ENCODE measurements at places on chromosomes 13 and 19.

GRCh38 chr13:67635754-67636153 lies 405.6 kb upstream of the PCDH9 start:
- no peak for DNase-seq

DNA sequence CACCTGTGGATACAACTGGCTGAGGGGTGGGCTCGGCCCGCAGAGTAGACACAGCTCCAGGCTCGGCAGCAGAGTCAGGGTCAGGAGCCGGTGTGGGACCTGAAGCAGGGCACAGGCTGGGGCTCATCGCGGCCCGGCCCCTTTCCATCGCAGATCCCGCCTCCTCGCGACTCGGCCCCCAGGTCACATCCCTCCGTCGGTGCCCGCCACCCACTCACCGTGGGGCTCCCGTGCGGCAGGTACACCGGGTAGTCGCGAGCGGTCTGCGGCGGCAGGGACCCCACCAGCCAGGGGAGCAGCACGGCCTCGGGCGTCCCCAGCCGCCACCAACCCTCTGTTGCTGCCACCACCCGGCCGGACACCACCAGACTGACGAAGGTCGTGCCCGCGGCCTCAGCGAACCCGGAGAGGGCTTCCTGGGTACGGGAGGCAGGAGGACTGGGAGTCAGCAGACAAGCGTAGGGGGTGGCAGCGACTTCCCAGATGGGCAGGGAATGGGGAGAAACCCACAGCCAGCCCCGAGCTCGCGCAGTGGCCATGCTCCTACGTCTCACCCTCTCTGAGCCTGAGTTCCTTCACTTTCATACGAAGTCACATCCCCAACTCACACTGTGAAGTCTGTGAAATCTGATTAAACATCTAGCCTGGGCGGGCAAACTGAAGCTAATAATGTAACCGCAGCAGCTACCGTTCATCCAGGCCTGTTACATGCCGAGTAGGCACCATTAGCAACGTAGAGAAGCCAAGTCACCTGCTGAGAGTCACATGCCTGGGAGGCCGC lies 3.7 kb downstream of the FUZ start:
- DNase-seq, result peak; percentile 36

GRCh38 chr19:17156947-17157302 lies 58.2 kb upstream of the USE1 start:
- DNase-seq, result no peak

- DNase-seq, result no peak
Measured at GRCh38 chr19:49058562-49058961, 1.0 kb upstream of the CGB7 start.

- no peak for DNase-seq
Measured at GRCh38 chr19:1132552-1133383, 29.0 kb downstream of the GPX4 start.

DNA sequence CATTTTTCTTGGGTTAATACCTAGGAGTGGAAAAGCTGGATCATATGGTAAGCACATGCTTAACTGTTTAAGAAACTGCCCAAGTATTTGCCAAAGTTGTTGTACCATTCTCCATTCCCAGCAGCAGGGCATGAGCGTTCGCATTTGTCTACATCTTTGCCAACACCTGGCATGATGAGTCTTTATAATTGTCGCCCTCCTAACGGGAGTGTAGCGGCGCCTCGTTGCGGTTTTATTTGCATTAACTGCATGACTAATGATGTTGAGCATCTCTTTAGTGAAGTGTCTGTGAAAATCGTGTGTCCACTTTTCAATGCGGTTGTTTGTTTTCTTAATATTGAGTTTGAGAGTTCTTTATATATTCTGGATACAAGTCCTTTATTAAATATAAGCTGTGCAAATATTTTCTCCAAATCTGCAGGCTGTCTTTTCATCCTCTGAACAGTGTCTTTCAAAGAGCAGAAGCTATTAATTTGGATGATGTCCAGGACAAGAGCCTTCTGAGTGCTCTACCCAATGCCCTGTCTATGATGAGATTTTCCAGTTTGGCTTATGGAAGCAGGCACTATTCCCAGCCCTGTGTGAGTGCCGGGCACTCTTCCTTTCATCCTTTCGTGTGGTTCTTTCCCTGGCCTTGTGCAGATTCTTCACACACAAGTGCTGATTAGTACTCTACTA lies 202.0 kb downstream of the FOXO1 start:
- no peak for DNase-seq

DNA sequence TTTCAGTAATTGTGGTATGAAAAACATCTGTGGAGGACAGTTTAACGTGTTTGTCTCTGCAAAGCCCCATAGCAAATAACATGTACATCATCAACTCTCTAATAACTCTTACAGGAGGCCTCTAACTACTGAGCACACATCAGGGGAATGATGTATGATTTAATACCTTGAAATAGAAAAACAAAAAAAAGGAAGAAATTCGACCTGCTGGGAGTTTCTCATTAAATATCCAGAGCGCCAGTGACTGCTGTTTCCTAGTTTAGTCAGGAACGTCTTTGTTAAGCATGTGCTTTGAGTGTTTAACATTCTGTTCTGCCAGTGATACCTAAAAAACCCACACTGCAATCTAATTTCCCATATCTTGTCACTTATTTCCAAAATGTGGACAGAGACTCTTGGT lies 235.4 kb downstream of the PCDH20 start:
- DNase-seq, result no peak

DNA sequence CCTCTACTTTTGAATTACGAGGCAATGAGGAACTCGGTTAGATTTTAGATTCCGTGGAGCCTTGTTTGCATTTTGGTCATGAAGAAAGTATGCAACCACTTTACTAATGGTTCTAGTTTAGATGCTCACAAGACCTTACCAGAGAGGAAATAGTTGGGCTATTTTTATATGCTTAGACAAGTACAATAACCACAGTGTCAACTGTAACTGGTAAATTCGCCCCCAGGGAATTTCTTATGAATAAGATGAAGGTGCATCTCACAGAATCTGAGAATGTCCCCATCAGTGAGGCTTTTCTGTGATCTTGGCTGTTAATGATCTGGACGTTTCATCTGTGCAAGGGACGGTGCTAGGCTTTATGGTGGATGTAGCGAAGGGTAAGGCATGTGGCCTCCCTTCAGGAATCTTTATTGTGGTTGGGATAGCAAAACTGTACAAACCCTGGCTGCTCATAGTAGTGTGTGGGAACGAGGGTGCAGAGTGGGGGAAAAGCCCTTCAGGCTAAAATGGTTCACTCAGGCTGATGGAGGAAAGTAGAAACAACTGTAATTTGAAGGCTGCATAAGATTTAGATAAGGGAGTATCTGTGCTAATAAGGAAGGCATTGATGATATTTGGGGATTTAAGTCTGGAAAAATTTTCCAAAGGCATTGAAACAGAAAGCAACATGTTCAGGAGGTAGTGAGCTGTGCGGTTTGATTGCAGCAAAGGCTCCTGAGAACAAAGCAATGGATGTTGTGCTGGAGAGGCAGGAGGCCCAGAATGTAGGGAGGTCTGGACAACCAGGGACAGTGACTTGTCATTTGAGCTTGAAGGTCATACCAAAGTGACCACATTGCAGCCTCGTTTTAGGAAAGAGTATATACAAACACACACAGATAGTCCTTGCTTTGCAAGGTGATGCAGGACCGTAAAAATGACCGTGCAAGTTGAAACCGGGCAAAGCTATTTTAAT lies 28.4 kb downstream of the UBAC2 start:
- no peak for DNase-seq

DNA sequence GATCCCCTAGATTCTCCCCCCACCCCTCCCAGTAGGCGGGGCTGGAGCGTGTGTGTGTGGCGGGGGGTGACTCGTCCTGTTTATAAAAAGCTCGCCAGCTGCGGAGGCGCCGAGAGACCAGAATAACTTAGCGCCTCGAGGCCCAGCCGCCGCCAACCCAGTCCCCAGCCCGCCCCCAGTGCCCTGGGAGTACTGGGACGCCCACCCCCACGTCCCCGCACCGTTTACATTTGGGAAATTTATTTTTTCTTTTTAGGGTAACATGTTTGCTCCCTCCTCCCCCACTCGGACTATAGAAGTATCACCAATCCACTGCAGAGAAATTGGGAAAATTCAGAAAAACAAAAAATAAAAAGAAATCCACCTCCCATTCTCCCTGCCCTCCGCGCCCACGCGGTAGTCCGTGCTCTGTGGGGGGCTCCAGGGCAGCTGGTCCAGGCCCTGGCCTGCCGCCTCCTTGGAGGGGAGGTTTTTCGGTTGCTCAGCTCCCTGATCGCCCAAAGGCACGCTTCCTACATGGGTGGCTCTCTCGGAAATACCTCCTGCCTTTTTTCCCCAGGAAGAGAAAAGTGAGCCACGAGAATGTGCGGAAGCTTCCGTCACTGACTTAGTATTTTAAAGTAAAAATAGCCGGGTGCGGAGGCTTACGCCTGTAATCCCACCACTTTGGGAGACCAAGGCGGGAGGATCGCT lies 1.5 kb upstream of the RAB3A start:
- peak; percentile 28 for DNase-seq

GRCh38 chr13:74190999-74191398 lies 56.8 kb upstream of the KLF12 start:
- DNase-seq, result no peak

DNA sequence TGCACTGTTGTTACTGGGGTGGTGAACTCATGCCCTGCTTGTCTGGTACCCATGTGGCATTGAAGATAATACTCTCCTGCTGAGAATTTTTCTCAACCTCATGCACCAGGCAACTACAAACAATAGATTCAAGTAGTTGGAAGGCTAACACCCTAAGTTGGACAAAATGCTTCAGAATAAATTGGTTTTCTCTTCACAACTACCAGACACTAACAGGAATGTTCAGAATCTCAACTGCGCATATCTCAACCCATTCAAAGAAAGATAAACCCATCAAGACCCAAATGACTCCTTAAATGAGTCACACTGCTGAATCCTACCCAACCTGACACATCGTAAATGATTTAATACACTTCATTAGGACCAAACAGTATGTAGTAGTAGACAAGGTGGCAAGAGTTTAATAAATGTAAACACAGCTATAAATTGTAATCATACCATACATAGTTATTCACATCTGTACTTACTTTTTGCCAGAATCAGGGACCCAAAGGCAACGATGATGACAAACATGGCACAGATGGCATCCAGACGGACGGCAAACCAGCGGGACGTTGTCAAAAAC lies 227.4 kb downstream of the ABCC4 start:
- no peak for DNase-seq

GRCh38 chr13:106899442-106899841 lies 331.5 kb upstream of the ARGLU1 start:
- no peak for DNase-seq

DNA sequence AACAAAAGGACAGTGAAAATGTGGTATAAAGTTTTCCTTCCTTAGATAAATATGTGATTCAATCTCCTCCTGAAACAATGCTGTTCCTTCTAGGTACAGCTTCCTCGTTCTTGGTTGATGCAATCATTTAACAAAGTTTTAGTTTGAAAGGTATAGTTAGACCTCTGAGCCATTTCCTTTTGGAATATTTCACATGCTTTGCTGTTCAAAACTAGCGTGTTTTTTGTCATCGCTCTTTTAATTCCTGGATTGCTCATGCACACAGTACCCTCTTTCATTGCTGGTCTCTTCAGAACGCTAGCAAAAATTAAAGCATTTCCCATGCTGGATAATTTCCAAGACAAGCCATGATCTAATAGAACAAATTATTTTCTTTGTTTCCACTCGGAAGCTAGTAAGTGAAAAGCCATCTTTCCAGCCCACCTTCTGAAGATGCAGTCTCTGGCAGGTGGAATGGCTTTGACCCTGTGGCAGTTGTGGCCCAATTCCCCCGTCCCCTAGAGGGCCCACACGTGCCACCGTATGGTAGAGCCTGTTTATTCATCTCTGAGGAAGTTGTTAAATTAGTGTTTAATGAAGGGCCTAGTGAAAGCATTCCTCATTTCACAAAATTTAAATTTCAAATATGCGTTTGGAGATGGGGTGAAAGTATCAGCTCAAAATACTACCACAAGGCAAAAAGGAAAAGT lies 1040.6 kb upstream of the SLC10A2 start:
- DNase-seq, result no peak

GRCh38 chr19:39436350-39436716 lies 584 bp upstream of the RPS16 start:
- DNase-seq, result no peak

- DNase-seq, result no peak
Measured at GRCh38 chr19:29395734-29396414, 129.9 kb upstream of the VSTM2B start.

- no peak for DNase-seq
Measured at GRCh38 chr19:53196777-53197396, 3.7 kb upstream of the ZNF665 start.

GRCh38 chr19:31270897-31271296 lies 78.3 kb downstream of the TSHZ3 start:
- no peak for DNase-seq

DNA sequence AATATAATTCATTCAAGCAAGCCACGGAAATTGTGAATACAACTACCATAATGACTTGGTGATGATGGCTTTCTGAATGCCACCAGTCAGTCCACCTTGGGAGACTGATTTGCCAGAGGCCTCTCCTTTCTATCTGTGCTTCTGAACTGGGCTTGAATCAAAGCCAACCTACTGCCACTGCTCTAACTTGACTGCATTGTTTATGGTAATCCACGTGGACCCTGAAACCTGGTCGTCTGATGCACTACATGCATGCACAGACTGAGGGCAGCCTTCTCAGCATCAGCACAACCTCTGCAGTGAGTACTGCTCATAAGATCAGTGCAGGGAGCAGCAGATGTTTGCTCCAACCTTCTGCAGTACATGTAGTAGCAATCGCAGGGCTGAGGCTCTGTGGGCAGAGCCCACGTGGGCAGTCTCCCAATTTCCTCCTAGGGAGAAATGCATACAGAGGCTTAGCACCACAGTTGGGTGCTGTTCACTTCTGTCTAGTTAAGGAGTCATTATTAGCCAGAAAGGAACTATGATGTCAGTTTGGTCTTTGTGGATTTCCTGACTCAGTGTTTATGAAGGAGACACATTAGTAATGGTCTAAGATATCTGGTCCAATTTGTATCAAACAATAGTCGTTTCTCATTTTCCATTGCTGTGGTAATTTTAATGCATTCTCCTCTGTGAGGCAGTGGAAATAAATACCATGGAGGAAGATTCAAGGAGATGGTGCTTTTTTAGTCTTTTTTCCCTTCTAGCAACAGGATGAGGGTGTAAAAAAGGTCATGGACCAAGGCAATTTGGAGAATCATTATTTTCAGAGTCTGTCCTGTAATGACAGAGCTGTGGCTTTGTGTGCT lies 82.5 kb downstream of the AKAP11 start:
- DNase-seq, result no peak

DNA sequence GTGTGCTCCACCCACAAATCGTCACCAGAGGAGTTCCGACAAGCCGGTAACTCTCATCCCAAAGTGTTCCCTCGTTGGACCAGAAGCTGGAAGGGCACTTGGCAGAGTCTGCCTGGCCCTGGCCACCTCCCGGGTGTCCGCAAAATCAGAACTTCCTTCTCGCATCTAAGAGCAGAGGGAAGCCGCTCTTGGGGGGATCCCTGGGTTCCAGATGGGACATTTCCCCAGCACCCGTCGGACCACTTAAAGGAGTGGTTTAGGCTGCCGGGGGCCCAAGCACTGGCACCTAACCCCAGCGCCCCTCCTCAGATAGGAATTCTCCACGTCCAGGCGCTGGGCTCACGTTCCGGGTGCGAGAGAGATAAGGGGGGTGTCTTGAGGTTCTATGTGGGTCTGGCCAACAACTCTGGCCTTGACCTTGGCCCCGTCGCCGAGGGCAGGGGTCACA lies 857 bp upstream of the MAP2K7 start:
- DNase-seq, result no peak

GRCh38 chr13:46593398-46593797 lies 40.4 kb downstream of the LRCH1 start:
- no peak for DNase-seq

Data from NCI-H1694 treated with DMSO at 0.1 percent for 48 hours (cell line).